Posterior vena cava (tissue), 2 donors: ENCODE measurements at places on chromosomes 12 and 14.

DNA sequence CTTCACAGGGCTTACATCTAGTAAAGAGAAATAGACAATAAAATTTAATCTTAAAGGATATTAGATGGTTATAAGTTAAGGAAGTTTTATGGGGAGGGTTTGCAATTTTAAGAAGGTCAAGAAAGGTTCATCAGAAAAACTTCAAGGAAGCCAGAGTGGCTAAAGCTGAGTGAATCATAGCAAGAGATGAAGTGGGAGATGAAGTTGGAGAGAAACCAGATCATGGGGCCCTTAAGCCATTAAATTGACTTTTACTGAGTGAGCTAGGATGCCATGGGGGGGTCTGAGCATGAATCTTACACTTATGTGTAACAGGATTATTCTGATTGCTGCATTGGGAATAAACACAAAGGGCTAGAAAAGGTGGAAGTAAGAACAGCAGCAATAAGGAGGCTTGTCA is 189.2 kb downstream of the LRIG3 start:
- DNase-seq = no peak

DNA sequence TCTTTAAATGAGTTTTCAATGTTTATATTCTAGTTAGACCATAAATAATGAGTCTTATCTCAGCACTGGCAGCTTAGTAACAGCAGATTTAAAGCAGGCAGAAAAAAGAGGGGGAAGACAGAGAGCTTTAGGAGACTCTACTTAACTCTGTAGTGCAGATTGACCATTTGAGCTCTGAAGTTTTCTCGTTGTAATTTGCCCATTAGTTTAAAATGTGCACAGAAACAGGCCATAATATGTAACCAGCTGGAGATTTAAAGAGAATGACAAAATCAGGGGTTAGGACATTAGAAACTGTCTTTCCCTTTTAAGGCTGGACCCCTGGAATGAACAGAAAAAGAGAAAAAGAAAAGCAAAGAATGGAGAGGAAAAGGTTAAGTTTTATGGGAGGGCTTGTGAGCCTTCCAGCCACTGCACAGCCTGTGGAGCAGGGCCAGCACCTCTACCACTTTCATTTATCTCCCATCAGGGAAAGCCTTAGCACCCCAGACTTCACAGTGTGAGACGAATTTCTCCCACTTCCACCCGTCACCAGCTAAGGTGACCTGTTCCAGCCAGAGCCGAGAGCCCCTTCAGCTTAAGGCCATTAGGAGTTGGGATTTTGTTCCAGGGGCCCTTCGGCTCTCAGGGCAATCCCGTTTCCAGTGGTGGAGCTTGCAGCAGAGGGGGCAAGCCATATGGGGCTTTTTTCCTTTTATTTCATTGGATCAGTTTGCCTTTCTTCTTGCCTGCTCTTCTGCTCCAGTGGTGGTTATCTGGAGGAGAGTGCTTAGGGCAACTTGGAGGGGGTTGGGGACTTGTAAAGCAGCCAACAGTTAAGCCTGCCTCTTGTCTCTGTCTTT is 8.0 kb downstream of the IL22 start:
- DNase-seq = no peak

GRCh38 chr12:9731797-9732196 is 1.1 kb downstream of the CLECL1 start:
- no peak for DNase-seq

- DNase-seq = no peak
These were observed 101.5 kb downstream of the HELB start for GRCh38 chr12:66403746-66404145.

DNA sequence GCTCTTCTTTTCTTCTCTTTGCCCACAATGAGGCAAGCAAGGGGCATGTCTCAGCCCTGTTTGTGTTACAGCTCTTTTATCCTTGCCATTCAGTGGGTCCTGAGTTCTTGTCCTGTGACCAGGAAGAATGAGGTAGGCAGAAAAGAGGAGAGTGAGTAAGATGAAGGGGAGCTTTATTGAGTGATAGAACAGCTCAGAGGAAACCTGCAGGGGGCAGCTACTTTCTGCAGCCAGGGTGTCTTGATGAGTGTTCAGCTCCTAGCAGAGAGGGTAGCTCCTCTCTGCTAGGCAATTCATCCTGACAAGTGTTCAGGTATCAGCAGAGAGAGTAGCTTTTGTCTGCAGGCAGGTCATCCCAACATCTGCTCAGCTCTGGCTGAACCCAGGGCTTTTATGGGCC is 41.0 kb downstream of the HSD17B6 start:
- DNase-seq = no peak

DNA sequence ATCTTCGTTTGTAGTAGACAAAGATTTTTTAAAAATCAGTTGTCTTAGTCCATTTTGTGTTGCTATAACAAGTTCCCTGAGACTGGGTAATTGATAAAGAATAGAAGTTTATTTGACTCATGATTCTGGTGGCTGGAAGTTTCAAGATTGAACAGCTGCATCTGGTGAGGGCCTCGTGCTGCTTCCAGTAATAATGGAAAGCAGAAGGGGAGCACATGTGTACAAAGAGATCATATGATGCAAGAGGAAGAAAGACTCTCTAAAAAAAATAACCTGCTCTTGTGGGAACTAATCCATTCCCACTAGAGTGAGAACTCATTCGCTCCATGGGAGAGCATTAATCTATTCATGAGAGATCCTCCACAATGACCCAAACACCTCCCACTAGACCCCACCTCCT is 24.8 kb downstream of the MUCL1 start:
- no peak for DNase-seq
